Right atrium auricular region (tissue), 2 donors: ENCODE measurements at places on chromosomes 7 and 10.
A peak's percentile ranks its signal among the peaks of the same experiment; 100 is the strongest.

GRCh38 chr7:80482950-80483349 is 28.9 kb downstream of the GNAT3 start:
- DNase-seq, result no peak

GRCh38 chr7:140911746-140912145 is 13.0 kb downstream of the BRAF start:
- DNase-seq, result no peak

GRCh38 chr10:77835669-77836086 is 90.9 kb downstream of the DLG5 start:
- DNase-seq, result no peak

- no peak for DNase-seq
Observed at GRCh38 chr10:36591436-36591835, 534.0 kb upstream of the ANKRD30A start.

- DNase-seq, result no peak
Observed at GRCh38 chr7:80954191-80954590, 35.3 kb upstream of the SEMA3C start.

- no peak for DNase-seq
Observed at GRCh38 chr7:121401896-121402295, 5.8 kb upstream of the FAM3C start.

GRCh38 chr10:110461530-110461929 is 36.2 kb upstream of the DUSP5 start:
- no peak for DNase-seq

GRCh38 chr7:105980645-105981396 is 17.8 kb downstream of the CDHR3 start:
- DNase-seq, result no peak

DNA sequence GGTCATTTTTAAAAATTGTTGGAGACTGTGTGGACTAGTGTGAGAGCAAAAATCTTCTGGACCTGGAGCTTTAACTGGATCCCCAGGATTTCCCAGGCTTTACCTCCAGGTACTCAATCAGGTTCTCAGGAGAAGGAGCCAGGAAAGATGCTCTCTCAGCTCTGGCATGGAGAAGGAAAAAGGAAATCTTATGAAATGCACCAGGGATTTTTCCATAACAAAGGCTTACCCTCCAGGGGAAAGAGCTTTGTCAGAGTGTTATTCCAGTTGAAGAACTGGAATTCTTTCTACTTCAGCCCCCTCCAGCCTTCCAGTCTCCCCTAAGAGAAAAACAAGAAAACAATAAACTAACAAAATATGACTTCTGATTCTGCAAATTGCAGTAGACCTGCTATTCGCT is 436.7 kb upstream of the ANKRD30A start:
- no peak for DNase-seq

DNA sequence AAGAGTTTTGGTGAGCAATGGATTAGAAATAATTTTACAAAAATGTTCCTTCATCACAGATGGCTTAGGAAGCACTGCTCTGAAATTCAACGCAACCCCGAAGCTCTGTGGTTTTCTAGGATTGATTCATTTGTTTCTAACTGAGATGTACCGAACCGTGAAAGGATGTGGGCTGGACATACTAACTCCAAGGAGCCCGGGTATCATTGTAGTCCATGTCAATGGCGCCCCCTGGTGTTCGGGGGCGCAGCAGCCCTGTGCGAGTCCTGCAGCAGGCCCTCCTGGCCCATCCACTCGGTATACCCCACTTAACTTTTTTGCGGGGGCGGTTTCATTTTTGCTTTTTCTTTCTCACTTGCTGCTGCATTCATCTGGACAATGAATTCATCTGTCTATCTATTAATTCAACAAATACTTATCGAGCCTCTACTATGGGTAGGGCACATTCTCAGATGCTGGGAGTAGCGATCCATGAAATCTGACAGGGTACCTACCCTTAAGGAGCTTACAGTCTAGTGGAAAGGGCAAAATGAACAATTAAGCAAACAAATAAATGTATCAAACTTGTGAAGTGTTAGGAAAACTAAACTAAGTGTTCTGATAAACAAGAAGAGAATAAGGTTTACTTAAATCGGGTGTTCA is 25.2 kb upstream of the ITPRID1 start:
- DNase-seq, result no peak

- no peak for DNase-seq
Observed at GRCh38 chr7:103797647-103798307, 191.7 kb downstream of the RELN start.

DNA sequence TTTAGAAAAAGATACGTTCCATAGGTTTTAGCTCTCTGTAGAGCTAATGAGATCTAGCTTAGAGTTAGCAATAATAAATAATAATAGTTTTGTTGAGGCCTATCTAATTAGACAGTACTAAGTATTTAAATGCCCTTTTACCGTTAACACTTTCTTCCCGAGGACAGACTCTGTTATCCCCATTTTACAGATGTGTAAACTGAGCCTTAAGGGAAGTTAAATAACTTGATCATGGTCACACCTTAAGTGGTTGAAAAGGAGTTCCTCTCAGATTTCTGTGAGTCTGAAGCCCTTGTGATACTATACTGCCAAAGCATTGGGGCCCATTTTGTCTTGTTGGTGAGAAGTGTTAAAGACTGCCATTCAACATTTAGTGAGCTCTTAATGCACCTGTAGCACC is 61.6 kb downstream of the CYP51A1 start:
- no peak for DNase-seq

- no peak for DNase-seq
Observed at GRCh38 chr10:22681783-22682183, 32.6 kb downstream of the PIP4K2A start.

GRCh38 chr7:74013539-74014272 is 14.3 kb upstream of the ELN start:
- no peak for DNase-seq

GRCh38 chr7:15490291-15490690 is 71.5 kb downstream of the AGMO start:
- no peak for DNase-seq

- DNase-seq, result no peak
Observed at GRCh38 chr10:6813856-6814255, 233.8 kb upstream of the PRKCQ start.

DNA sequence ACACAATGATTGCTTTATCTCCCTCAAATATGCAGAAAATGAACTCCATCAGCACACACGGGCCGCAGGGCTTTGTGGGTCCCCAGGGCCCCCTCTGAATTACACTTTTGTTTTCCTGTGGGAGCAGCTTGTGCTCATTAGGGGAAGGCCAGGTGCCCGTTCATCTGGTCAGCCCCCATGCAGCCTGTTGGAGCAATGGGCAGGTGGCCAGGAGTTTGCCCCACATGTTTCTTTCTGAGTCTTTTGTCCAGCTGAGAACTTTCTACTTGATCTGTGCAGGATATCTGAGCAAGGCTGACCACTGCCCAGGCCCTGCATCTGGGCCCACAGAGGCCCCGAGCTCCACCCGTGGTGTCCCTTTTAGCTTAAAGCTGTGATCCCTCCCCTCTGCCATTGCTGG is 105.3 kb upstream of the FAM20C start:
- DNase-seq, result no peak

DNA sequence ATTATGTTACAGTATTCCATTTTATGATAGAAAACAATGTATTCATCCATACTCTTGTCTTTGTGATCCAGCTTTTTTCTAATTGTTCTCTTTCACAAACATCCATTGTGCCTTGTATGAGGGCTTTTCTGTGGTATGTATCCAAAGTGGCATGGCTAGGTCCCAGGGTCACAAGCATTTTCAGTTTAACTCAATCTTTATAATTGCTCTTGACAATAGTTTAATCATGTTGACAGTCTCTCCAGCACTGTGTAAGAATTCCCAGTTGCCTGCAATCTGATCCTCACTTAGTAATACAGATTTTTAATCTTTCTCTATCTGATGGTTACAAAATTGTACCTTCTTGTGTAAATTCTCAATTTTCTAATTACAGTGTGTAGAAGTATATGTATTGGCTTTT is 533.4 kb downstream of the NEBL start:
- DNase-seq, result no peak

GRCh38 chr7:157827045-157827862 is 490.4 kb downstream of the DNAJB6 start:
- DNase-seq, result no peak

- no peak for DNase-seq
Observed at GRCh38 chr7:43891069-43891955, 15.1 kb downstream of the URGCP start.

- no peak for DNase-seq
Observed at GRCh38 chr10:80491251-80492102, 37.4 kb downstream of the TSPAN14 start.

DNA sequence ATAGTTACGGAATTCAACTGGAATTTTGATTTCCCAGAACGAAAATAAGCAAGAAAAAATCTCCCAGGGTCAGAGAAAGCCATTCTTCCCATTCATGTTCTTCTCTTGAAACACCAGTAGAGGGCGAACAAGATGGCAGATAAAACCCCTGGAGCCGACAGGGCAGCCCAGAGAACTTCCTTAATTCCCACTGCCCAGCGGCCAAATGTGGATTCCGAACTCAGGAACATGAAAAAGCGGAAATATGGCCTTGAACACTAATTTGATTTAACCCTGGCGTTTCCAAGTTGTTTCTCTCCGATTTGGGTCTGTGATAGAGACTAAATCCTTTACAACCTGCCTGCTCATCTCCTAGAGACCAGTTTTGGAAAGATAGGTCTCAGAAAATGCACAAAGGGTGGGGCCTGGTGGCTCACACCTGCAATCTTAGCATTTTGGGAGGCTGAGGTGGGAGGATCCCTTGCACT is 100.7 kb upstream of the WAC start:
- peak; percentile 79 for DNase-seq

GRCh38 chr7:155021699-155022145 is 18.8 kb upstream of the PAXIP1 start:
- DNase-seq, result no peak

- DNase-seq, result no peak
Observed at GRCh38 chr10:66586897-66587679, 338.7 kb upstream of the LRRTM3 start.

DNA sequence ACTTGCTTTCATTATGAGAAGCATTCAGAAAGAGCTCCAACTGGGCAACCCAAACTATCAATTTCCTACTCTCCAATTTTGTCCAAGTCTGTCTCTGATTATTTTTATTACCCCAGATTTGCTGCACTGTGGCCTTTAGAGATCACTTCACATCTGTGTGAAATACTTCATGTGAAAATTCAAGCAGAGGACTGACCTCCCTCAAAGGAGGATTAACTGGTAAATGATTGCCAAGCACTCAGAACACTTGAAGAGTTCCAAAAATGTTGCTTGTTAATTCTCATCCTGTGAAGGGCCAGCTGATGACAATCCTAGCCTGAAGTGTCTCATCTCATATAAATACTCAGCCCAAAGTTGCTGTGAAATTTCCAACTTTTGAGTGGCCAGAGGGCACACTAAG is 182.8 kb upstream of the DGKB start:
- no peak for DNase-seq

DNA sequence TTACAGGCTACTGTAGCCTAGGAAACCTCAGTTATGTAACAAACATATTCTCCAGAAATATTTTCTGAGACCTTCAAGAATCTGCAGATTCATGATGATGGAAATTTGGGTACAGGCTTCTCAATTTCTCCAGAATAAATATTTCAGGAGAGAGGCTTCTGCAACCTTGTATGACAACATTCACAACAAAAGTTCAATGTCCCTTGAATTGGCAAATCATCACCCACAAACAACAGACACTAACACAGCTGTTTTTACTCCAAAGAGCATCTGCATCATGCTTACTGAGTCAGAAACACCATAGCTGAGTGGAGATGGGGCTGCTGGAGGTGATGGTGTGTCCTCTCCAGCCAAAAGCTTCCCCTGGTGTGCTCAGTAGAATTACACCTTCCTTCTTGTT is 9.3 kb upstream of the COBL start:
- no peak for DNase-seq

DNA sequence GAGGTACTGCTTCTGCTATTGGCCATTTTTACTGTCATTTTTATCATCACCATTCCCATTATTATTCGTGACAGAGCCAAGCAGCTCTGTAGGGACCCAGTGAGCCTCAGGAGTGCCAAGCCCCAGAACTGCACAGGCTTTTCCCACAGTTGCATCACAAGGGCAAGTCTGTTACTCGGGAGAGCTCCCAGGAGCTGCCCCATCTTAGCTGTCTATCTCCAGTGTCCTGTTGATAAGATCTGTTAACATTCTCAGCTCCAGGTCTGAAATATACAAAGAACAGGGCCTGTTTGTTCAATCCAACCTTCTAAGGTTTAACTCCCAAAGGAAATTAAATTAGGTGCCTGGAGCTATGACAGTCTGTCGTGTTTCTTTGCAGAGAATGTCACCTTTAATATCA is 20.2 kb upstream of the TRIM8 start:
- DNase-seq, result no peak
